ENCODE measurements at places on chromosomes 4 and X. TPM values are rescaled to one million over a fixed set of nuclear protein-coding genes. Genes with fewer than 3 reads are reported as not detected.

DNA sequence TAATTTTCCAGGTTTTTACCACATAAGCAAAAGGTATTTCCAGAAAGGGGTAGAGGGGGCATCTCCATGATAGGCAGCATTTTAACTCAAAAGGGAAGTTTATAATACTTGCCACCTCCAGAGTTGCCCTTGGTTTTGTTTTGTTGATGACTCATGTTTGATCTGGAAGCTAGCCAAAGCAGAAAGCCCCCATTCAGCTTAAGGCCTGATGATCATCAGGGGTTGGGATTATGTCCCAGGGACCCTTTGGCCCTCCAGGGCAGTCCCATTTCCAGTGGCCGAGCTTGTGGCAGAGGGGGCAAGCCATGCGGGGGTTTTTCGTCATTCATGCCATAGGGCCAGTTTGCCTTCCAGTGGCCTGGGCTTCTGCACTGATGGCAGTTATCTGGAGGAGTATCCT, 143.0 kb upstream of the PLAC1 start:
- H3K36me3 ChIP-seq, result peaks cover 3% of the 10 kb centered on the region
- peaks cover 16% of the 10 kb centered on the region for H3K4me1 ChIP-seq
- no peak overlapping the region for H3K4me3 ChIP-seq
- no peak overlapping the region for H3K27ac ChIP-seq
- no peaks in the 10 kb centered on the region for H3K27me3 ChIP-seq
- DNase-seq, result peak; percentile 25

GRCh38 chr4:137545461-137545861, 13.2 kb upstream of the PCDH18 start:
- H3K4me3 ChIP-seq, result no peak overlapping the region
- no peak overlapping the region for H3K27ac ChIP-seq
- no peaks in the 10 kb centered on the region for H3K27me3 ChIP-seq
- DNase-seq, result no peak

DNA sequence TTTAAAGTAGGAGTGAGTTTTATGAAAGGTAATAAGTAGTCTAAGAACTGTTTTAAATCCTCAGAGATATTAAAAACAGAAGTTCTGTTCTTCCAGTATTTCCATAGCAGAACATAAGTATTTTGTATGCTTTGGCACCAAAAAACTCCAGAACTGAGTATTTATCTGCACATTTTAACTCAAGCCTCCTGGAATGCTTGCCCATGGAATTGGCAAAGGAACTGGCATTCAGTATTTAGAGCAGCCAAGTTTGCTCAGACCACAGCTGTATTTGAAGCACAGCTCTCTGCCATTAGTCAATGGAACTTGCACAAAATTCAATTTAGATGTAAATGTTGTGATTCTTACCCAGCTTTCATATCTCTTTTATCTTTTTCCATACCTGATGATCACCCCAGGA, 42.2 kb downstream of the NDNF start:
- H3K36me3 ChIP-seq, result no peaks in the 10 kb centered on the region
- no peaks in the 10 kb centered on the region for H3K4me1 ChIP-seq
- no peak overlapping the region for H3K4me3 ChIP-seq
- no peak overlapping the region for H3K27ac ChIP-seq
- no peaks in the 10 kb centered on the region for H3K27me3 ChIP-seq

- H3K4me3 ChIP-seq, result no peak overlapping the region
- H3K27me3 ChIP-seq, result no peaks in the 10 kb centered on the region
- peaks cover 77% of the 10 kb centered on the region for H3K4me1 ChIP-seq
- H3K27ac ChIP-seq, result peak overlapping the region; percentile 79
- peak; percentile 64 for DNase-seq
These were observed 40.6 kb downstream of the ARHGAP10 start for GRCh38 chr4:147772459-147772969.

DNA sequence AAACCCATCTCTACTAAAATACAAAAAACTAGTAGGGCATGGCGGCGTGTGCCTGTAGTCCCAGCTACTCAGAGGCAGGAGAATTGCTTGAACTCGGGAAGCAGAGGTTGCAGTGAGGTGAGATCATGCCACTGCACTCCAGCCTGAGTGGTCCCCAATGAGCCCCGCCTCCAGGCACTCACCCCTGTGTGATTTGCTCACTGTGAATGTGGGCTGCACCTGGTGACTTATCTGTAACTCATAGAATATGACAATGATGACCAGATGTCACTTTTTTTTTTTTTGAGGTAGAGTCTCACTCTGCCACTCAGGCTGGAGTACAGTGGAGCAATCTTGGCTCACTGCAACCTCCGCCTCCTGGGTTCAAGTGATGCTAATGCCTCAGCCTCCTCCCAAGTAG, 49.0 kb upstream of the HOPX start:
- H3K4me1 ChIP-seq, result peaks cover 6% of the 10 kb centered on the region
- H3K4me3 ChIP-seq, result no peak overlapping the region
- H3K27ac ChIP-seq, result no peak overlapping the region

DNA sequence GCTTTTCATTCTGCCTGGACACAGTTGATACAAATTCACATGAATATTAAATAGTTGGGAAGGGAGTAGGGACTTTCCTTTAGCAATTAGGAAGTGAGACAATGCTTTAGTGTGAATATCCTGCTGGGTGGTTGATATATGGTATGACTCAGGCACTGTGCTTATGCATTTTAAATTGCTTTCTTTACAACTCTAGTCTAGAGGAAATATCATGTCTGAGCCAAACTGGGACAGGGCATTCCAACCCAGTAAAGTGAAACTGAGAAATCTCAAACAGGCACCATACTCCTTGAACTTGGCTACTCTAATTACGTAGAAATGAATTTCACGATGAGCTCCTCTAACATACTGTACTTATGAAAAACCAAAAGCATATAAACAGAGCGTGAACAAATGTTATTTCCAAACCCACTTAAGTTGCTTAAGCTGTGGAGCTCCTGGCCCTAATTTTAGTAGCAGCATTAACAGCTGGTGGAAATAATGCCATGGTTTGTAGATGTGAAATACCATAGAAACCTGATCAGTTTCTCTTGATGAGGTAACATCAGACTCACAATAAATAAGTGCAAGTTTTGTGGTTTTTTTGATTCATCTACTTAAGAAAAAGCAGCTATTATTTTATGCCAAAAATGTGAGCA, 242.9 kb upstream of the GK2 start:
- H3K27ac ChIP-seq, result no peak overlapping the region
- no peak overlapping the region for H3K4me3 ChIP-seq
- no peaks in the 10 kb centered on the region for H3K36me3 ChIP-seq
- DNase-seq, result peak; percentile 31
- H3K27me3 ChIP-seq, result no peaks in the 10 kb centered on the region

GRCh38 chr4:186789651-186790050, 66.0 kb upstream of the FAT1 start:
- no peaks in the 10 kb centered on the region for H3K27me3 ChIP-seq
- peak; percentile 84 for DNase-seq
- H3K27ac ChIP-seq, result peak overlapping the region; percentile 90
- no peak overlapping the region for H3K4me3 ChIP-seq

GRCh38 chrX:121103381-121103780, 56.0 kb downstream of the GLUD2 start:
- DNase-seq, result no peak
- no peak overlapping the region for H3K4me3 ChIP-seq
- no peaks in the 10 kb centered on the region for H3K27me3 ChIP-seq
- no peak overlapping the region for H3K27ac ChIP-seq
- H3K36me3 ChIP-seq, result no peaks in the 10 kb centered on the region

DNA sequence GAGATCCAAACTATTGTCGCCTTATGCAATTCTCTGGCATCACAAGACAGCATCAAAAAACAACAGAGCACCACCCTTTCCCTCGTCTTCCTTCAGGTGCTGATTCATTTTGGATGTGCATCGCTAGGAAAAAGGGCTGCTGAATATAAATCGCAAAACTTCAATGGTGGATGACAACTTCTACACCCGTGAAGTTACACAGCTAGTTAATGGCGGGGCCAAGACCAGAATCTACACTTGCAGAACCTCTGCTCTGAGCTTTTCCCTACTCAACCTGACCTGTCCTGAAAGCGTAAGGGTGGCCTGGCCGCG, 674 bp downstream of the GNPDA2 start:
- no peaks in the 10 kb centered on the region for H3K27me3 ChIP-seq
- H3K4me1 ChIP-seq, result no peaks in the 10 kb centered on the region
- DNase-seq, result no peak
- H3K4me3 ChIP-seq, result peak overlapping the region; percentile 64
- no peak overlapping the region for H3K27ac ChIP-seq

DNA sequence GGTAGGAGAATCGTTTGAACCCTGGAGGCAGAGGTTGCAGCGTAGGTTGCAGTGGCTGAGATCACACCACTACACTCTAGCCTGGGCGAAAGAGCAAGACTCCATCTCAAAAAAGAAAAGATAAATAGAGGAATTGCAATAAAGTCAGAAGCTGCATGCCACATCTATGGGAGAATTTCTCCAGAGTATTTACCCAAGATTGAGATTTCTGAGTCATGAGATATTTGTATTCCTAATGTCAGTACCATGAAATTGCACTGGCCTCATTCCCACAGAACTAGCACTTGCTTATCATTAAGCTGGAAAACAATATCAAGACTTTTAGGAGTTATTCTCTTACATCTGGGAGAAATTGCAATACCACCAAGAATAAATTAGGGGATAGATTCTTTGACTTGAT, 37.4 kb downstream of the ASIC5 start:
- no peaks in the 10 kb centered on the region for H3K4me1 ChIP-seq
- no peaks in the 10 kb centered on the region for H3K36me3 ChIP-seq
- H3K27ac ChIP-seq, result no peak overlapping the region
- no peak overlapping the region for H3K4me3 ChIP-seq
- H3K27me3 ChIP-seq, result no peaks in the 10 kb centered on the region

GRCh38 chr4:104682311-104682710, 187.6 kb upstream of the CXXC4 start:
- DNase-seq, result no peak
- no peaks in the 10 kb centered on the region for H3K4me1 ChIP-seq
- H3K27ac ChIP-seq, result no peak overlapping the region
- no peak overlapping the region for H3K4me3 ChIP-seq

DNA sequence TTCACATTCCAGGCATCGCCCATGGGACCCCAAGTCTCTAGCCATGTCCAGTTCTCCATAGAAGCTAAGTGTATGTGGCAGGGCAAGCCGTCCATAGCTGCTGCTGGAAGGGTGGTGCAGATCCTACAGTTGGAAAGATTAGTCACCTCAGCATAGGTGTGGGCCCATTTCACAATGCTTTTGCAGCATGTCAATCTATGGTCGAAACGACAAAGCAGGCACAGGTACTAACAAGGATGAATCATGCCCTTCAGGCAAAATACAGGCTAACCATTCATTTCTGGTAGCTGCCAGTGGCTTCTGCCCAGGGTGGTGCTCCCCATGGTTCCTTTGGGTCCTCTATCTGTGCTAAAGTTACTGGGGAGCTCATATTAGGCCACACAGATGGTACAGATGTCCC, 225.2 kb downstream of the ADGRL3 start:
- H3K27ac ChIP-seq, result no peak overlapping the region
- H3K4me3 ChIP-seq, result no peak overlapping the region
- H3K4me1 ChIP-seq, result no peaks in the 10 kb centered on the region
- no peaks in the 10 kb centered on the region for H3K36me3 ChIP-seq

GRCh38 chr4:120886191-120886590, 36.3 kb downstream of the PRDM5 start:
- no peaks in the 10 kb centered on the region for H3K36me3 ChIP-seq
- H3K27me3 ChIP-seq, result no peaks in the 10 kb centered on the region
- DNase-seq, result no peak
- no peak overlapping the region for H3K27ac ChIP-seq
- H3K4me1 ChIP-seq, result 0 out of 2 replicates have a peak, but pooled peaks cover 3% of the 10 kb centered on the region

DNA sequence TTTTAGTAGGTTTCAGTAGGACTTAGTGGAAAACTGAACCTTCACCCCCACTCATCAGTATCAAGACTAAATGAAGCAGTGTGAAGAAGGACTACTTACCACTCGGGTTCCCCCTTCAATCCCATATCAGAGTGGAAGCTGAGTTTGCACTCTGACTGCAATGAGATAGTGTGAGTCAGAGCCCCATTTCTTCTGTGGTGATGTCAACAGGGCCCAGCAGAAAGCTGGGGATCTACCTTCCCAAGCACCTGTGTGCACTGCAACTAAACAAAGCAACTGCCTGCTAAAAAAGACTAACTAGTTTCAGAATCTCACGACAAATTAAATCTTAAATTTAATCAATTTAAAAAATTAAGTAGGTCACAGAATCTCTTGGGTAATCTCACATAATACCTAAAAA, 1837.0 kb upstream of the PCDH7 start:
- H3K27ac ChIP-seq, result no peak overlapping the region
- DNase-seq, result no peak

DNA sequence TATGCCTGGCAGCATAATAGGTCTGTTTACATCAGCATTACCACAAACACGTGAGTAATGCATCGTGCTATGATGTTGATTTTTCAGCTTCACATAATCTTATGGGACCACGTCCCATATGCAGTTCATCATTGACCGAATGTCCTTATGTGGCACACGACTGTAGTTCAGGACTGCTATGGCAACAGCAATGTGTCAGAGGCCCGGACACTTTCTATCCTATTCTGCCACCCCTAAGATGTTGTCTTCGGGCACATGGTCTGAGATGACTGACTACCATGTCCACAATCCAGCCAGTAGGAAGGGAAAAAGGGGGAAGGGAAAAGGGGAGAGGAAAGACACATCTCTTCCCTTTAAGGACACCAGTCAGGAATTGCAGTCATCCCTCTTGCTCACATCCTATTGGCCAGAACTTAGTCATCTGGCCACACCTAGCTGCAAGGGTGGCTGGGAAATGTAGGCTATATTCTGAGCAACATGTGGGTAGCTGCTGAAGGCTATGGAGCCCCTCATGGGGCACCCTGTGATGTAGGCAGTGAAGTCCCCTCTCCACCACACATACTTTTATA, 196.0 kb upstream of the RBPJ start:
- no peak for DNase-seq
- H3K4me3 ChIP-seq, result no peak overlapping the region
- H3K27ac ChIP-seq, result no peak overlapping the region
- H3K27me3 ChIP-seq, result no peaks in the 10 kb centered on the region

FAM241A gene
- total RNA-seq, result 2.1 TPM

ZMAT1 gene
- not detected for total RNA-seq

NR0B1 gene
- 12.5 TPM for total RNA-seq

XG gene
- total RNA-seq, result not detected

HPGDS gene
- total RNA-seq, result not detected

NLGN3 gene
- total RNA-seq, result not detected

RAB39B gene
- total RNA-seq, result not detected

CFAP99 gene
- not detected for total RNA-seq

AFP gene
- not detected for total RNA-seq

Measured in SJSA1 (cell line).